Activated CD8-positive, alpha-beta memory T cell treated with anti-CD3 and anti-CD28 coated beads, Interleukin-2, amount 10 ng/mL, durations not matched to agents 7 days and 5 days (primary cell): ENCODE measurements at places on chromosomes 11 and 22. TPM values are rescaled to one million over a fixed set of nuclear protein-coding genes. Genes with fewer than 3 reads are reported as not detected.

OR51B4 gene
- total RNA-seq = not detected

DNA sequence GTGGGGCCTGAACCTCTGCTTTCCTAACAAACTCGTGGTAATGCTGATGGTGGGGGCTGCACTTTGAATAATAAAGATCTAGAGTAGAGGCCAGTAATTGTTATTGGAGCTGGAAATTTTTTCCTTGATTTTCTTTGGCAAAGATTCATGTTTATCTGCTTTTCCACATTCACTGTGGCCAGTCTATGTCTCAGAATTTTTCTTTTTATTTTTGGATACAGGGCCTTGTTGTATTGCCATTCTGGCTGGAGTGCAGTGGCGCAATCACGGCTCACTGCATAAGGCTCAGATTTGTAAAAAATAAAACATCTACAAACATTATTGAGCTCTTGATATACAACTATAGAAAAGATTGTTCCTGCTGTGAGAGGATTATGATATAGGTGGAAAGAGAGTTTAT is 1.6 kb downstream of the TMEM135 start:
- H3K27ac ChIP-seq = no peak overlapping the region
- H3K4me3 ChIP-seq = peak overlapping the region; percentile 98
- H3K27me3 ChIP-seq = peaks cover 3% of the 10 kb centered on the region
- DNase-seq = no peak
- peaks cover 32% of the 10 kb centered on the region for H3K36me3 ChIP-seq

KAT5 gene
- 69.8 TPM for total RNA-seq

GSTT2B gene
- not detected for total RNA-seq

DNA sequence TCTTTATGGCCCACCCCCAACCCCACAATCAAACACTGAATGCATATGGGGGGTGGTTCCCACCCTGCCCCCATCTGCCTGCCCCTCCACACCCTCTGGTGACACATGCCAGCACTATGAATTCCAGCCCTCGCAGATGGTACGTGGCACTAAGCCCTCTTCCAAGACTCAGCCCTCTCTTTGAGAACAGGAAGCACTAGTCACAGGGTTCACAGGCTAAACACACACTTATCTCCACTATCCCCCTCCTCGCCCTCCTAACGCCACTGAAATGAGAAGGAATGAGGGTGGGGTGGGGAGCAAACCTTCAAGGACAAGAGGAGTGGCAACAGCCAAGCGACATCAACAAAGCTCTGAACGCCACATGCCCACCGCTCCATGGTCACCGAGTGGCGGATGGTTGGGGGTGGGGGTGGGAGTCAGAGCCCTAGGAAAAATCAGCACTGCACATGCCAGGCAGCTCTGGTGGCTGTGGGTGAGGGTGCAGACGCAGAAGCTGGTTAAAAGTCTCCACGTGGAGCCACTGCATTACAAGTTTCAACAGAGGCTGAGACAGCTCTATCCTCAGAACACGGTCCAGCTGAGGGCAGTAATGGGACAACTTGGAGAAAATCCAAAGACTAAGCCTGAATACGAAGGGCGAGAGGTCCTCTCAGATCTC is 33.6 kb downstream of the TMEM184B start:
- DNase-seq = no peak
- peaks cover 2% of the 10 kb centered on the region for H3K36me3 ChIP-seq
- H3K27me3 ChIP-seq = no peaks in the 10 kb centered on the region
- no peaks in the 10 kb centered on the region for H3K4me1 ChIP-seq
- no peak overlapping the region for H3K27ac ChIP-seq

CREBZF gene
- total RNA-seq = 72.3 TPM

DNA sequence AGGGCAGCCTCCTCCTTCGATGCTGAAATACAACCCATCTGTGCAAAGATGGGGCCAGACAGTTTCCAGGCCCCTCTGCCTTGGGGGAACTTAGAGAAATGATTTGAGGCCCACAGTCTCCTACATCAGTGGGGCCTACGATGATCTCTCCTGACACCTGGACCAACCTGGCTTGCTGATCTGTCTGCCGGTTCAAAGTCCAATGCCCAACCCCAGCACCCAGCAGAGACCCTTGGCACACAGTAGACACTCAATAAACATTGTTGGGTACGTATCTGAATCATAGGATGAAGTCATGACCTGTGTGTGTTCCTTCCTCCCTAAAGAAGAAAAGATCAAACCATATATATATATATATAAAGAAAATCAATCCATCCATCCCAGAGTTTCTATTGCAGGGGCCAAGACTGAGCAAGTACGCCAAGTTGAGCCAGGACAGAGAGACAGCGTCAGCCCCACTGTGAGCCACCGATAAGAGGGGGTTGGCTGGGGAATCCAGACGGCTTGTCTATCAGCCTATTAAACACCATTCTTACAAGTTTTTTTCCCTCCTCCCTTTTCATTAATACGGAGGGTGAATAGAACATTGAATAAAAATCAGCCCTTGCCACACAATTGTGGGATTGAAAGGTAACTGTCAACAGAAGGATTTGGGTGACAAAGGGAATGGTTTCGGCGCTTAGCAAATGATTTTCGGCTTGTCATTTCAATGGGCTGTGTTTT is 244.1 kb downstream of the MN1 start:
- H3K4me3 ChIP-seq = no peak overlapping the region
- H3K4me1 ChIP-seq = no peaks in the 10 kb centered on the region
- H3K27me3 ChIP-seq = no peaks in the 10 kb centered on the region
- no peak for DNase-seq

- H3K27me3 ChIP-seq = no peaks in the 10 kb centered on the region
- DNase-seq = peak; percentile 60
- H3K36me3 ChIP-seq = no peaks in the 10 kb centered on the region
Observed at GRCh38 chr11:73366265-73366610, 10.0 kb upstream of the RELT start.

GRCh38 chr22:37496651-37497050 is 10.5 kb upstream of the MFNG start:
- H3K36me3 ChIP-seq = no peaks in the 10 kb centered on the region
- DNase-seq = no peak
- H3K27me3 ChIP-seq = peaks cover 5% of the 10 kb centered on the region
- no peak overlapping the region for H3K4me3 ChIP-seq

GRCh38 chr22:32258791-32259190 is 3.6 kb upstream of the SLC5A4 start:
- peaks cover 10% of the 10 kb centered on the region for H3K4me1 ChIP-seq
- no peak overlapping the region for H3K27ac ChIP-seq

VPREB1 gene
- total RNA-seq = not detected

- H3K4me3 ChIP-seq = no peak overlapping the region
- peaks cover 14% of the 10 kb centered on the region for H3K27me3 ChIP-seq
- no peaks in the 10 kb centered on the region for H3K4me1 ChIP-seq
- H3K36me3 ChIP-seq = no peaks in the 10 kb centered on the region
- no peak overlapping the region for H3K27ac ChIP-seq
- DNase-seq = no peak
Observed at GRCh38 chr22:48622891-48623545, 1204.7 kb downstream of the BRD1 start.

DNA sequence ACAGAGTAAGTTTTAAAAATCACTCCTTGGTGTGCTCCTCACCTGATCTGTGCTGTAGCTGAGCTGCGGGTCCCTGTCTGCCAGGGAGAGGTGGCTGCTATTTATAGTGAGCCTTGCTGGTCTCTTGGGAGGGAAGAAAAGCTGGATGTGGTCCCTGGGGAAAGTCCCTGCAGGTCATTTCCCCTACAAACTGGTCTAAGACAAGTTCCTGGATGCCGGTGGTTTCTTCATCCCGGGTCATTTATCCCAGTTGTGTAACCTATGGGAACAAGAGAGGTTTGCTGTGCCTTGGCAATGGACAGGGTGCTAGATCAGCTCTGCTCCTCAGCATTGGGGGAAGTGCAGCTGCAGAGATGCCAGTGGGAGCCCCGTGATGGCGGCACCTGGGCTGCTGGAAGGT is at the start of gene SAA2:
SAA2 (minus strand) TSS at position 108 of the 400 bp plus-strand sequence. CDS start 657 bp downstream, outside the sequence.
- no peak within 1 kb of the TSS for H3K27ac ChIP-seq
- H3K36me3 ChIP-seq = no peaks in the 10 kb centered on the region
- no peak for DNase-seq
- H3K4me1 ChIP-seq = peaks cover 41% of the 10 kb centered on the region
- no peak within 1 kb of the TSS for H3K4me3 ChIP-seq

GRCh38 chr11:9316334-9316733 is 1.9 kb upstream of the TMEM41B start:
- DNase-seq = no peak
- no peak overlapping the region for H3K4me3 ChIP-seq
- peaks cover 27% of the 10 kb centered on the region for H3K27me3 ChIP-seq
- no peak overlapping the region for H3K27ac ChIP-seq

CABP4 gene
- 0.96 TPM for total RNA-seq

DNA sequence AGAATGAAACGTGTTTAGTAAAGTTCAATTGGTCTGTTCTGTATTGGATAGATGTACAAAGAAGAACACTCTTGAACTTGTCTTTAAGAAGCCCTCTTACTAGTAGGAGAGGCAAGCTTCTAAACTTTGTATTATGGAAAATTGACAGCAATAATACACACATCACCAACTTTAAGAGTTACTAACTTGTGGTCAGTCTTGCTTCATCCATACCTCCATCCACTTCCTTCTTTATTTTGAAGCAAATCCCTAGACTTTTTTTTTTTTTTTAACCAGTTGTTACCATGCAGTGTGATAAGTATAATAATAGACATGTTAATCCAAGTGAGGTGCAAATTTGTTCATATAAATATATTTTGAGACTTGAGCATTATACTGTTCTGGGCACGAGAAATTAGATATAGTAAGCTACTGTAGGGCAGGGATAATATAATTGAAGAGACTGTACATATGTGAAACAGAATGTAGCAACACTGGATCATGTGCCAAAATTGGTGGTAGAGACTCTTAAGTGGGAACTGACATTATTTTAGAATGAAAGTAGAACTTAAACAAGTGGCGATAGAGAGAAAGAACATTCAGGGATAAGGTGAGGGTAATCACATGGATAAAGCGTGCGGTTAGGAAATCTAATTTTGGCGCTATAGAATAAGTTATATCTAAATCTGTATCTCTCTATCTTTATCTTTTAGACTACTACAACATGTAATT is 6.5 kb downstream of the FAR1 start:
- peaks cover 33% of the 10 kb centered on the region for H3K4me1 ChIP-seq
- no peak for DNase-seq
- no peak overlapping the region for H3K27ac ChIP-seq
- H3K27me3 ChIP-seq = no peaks in the 10 kb centered on the region
- peaks cover 27% of the 10 kb centered on the region for H3K36me3 ChIP-seq

OSM gene
- 141 TPM for total RNA-seq

DNA sequence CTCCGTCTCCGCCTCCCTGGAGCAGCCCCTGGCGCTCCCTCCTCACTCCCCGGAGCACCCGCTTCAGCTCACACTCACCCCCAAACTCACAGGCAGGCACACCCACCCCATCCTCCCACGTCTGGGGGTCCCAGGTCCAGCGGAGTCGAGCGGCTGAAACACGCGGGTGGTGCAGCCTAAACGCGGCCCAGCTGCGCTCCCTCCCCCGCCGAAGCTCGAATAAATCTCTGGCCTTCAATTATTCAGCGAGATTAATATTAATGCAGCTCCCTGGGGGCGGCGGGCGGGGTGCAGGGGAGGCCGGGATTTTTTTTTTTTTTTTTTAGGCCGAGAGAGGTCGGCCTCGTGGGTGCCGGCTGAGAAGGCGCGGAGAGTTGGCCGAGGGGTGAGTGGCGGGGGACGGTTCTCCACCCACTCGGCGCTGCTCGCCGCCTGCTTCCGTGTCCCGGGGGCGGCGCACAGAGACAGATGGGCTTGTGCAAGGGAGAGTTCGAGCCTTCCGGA is 524 bp upstream of the SLC1A2 start:
- H3K27me3 ChIP-seq = peaks cover 91% of the 10 kb centered on the region
- peaks cover 7% of the 10 kb centered on the region for H3K4me1 ChIP-seq
- peaks cover 1% of the 10 kb centered on the region for H3K36me3 ChIP-seq
- no peak overlapping the region for H3K4me3 ChIP-seq

DNA sequence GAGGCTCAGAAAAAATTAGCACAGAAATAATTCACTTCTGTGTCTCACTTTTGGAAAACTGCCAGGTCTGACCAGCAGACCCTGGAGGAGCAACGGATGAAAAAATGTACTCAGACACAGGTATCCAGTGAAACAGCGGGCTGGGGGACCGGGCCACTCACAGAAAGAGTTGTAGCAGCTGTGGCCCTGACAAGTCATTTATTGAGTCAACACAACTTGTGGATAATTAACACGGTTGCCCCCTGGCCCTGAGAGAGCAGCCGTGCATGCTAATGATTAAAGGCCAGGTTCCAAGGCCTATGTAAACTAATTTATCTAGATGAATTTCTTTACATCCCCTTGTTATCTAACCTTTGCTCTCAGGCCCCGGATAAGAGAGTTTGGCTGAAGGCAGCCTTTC is 131.3 kb downstream of the AASDHPPT start:
- H3K27ac ChIP-seq = no peak overlapping the region
- peaks cover 2% of the 10 kb centered on the region for H3K27me3 ChIP-seq
- no peaks in the 10 kb centered on the region for H3K4me1 ChIP-seq
- no peak for DNase-seq
- no peak overlapping the region for H3K4me3 ChIP-seq

CRYBB2 gene
- not detected for total RNA-seq

CRACR2B gene
- 11.3 TPM for total RNA-seq

- no peaks in the 10 kb centered on the region for H3K4me1 ChIP-seq
- DNase-seq = no peak
- no peak overlapping the region for H3K27ac ChIP-seq
- no peaks in the 10 kb centered on the region for H3K27me3 ChIP-seq
Observed at GRCh38 chr11:82631722-82632630, 101.7 kb downstream of the FAM181B start.

GRCh38 chr22:24465566-24465965 is 29.6 kb upstream of the UPB1 start:
- H3K4me3 ChIP-seq = no peak overlapping the region
- peaks cover 12% of the 10 kb centered on the region for H3K4me1 ChIP-seq
- H3K36me3 ChIP-seq = peaks cover 1% of the 10 kb centered on the region
- H3K27me3 ChIP-seq = no peaks in the 10 kb centered on the region
- no peak for DNase-seq

TSGA10IP gene
- not detected for total RNA-seq

TCP11L1 gene
- 19.1 TPM for total RNA-seq

GRCh38 chr11:118260353-118260752 is 3.7 kb downstream of the MPZL2 start:
- peaks cover 45% of the 10 kb centered on the region for H3K4me1 ChIP-seq
- H3K4me3 ChIP-seq = no peak overlapping the region
- no peak for DNase-seq
- no peak overlapping the region for H3K27ac ChIP-seq
- H3K36me3 ChIP-seq = peaks cover 5% of the 10 kb centered on the region

GRCh38 chr11:16804104-16804947 is 65.9 kb downstream of the C11orf58 start:
- peaks cover 3% of the 10 kb centered on the region for H3K27me3 ChIP-seq
- no peak overlapping the region for H3K4me3 ChIP-seq
- no peak for DNase-seq
- H3K4me1 ChIP-seq = peaks cover 9% of the 10 kb centered on the region
- H3K36me3 ChIP-seq = no peaks in the 10 kb centered on the region

DNA sequence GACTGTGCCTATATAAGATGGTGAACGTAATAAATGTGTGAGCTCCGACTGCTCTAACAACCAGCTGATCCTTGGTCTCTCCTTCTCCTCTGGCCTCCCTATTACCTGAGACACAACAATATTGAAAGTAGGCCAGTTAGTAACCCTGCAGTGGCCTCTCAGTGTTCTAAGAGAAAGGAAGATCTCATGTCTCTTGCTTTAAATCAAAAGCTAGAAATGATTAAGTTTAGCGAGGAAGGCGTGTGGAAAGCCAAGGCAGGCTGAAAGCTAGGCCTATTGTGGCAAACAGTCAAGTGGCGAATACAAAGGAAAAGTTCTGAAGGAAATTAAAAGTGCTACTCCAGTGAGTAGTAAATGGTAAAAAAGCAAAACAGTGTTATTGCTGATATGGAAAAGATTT is 39.5 kb downstream of the HIPK3 start:
- H3K4me1 ChIP-seq = peaks cover 3% of the 10 kb centered on the region
- H3K4me3 ChIP-seq = no peak overlapping the region
- peaks cover 42% of the 10 kb centered on the region for H3K36me3 ChIP-seq
